ENCODE measurements at places on chromosomes 13 and 19.

- DNase-seq = no peak
These were observed 5.9 kb upstream of the GPR18 start for GRCh38 chr13:99264051-99264450.

DNA sequence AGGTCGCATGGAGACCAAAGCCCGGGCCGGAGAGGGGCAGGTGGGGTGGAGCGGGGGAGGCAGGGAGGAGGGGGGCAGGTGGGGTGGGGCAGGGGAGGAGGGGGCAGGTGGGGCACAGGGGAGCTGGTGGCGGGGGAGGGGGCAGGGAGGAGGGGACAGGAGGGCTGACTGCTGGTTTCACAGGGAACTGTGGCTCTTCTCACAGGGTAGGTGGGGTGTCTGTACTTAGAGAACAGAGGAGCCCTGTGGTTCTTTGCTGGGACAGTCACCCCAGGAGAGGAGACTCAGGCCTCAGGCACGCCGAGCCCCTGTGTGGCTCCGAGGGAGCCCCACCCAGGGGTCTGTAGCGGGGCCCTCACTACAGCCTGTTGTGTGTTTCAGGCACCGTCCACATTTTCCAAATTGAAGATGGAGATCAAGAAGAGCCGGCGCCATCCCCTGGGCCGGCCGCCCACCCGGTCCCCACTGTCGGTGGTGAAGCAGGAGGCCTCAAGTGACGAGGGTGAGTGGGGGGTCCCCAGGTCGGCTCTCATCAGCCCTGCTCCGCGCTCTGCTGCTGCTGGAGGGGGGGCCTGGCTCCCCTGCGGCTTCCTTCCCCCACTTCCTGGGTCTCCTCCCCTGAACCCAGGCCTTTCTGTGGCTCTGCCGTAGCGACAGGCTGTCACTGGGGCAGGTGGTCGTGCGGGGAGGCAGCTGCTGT lies 162.7 kb downstream of the KDM4B start:
- DNase-seq = no peak

- no peak for DNase-seq
These were observed 9.6 kb downstream of the CARD8 start for GRCh38 chr19:48246101-48246500.

GRCh38 chr13:51999921-52000320 lies 11.3 kb downstream of the ATP7B start:
- DNase-seq = no peak

DNA sequence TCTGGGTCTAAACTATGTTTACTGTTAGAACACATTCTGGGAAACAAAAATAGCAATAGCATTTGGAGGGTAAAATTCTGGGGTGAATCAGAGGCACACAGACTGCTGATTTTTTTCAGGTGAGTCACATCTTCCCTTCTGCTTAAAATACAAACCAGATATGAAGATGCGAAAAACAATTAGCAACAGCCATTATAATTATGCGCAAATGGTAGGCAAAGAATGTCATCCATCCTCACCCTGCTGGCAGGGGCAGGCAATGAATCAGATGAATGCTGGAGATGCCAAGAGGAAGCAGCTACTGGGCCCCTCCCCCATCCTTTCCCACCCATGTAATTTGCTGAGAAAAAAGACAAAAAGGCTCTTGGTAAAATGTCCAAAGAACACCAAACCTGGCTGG lies 282.9 kb downstream of the KLF5 start:
- no peak for DNase-seq

GRCh38 chr13:111911754-111912452 lies 155.0 kb upstream of the SOX1 start:
- peak; percentile 11 for DNase-seq

- no peak for DNase-seq
These were observed 2.5 kb downstream of the COX6B2 start for GRCh38 chr19:55352040-55352439.

GRCh38 chr19:7983995-7984837 lies 21.2 kb downstream of the ELAVL1 start:
- DNase-seq = no peak

DNA sequence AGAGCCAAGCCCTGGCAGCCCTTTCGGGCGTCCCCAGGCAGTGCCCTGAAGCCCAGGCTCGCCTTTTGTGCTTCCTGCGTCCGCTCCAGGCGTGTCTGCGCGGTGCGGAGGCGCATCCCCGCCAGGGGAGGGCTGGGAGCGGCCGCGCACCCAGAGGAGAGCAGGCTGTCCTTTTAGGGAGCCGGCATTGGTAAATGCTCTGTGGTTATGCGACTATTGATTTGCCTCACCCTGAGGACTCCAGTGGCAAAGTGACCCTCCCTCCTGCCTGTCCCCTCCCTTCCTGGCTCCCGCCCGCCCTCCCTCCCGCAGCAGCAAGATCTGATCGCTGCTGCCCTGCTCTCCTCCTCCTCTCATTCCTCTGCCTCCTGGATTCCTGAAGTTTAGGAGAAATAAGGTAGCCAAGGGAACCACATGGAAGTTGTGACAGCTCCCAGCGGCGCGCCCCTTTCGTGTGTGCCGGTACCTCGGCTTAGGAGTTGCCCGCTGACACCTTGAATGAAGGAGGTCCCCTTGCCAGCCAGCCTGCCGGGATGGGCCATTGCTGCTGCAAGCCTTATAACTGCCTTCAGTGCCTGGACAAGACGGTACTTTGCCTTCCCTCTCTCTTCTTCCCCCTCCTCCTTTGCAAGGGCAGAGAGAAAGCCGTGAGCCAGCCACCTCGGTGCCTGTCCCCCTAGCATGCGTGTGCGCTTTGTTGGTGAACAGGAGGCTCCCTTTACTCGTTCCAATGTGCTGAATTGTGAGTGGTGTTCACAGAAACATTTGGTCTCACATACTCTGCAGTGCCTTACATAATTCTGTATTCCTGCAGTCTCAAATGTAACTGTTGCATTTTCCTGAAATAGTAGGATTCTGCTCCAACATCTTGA lies 166.9 kb downstream of the SLC7A1 start:
- DNase-seq = peak; percentile 25

GRCh38 chr19:5976768-5977167 lies 1.2 kb downstream of the RANBP3 start:
- DNase-seq = no peak

GRCh38 chr13:78586706-78587105 lies 16.6 kb downstream of the POU4F1 start:
- no peak for DNase-seq

DNA sequence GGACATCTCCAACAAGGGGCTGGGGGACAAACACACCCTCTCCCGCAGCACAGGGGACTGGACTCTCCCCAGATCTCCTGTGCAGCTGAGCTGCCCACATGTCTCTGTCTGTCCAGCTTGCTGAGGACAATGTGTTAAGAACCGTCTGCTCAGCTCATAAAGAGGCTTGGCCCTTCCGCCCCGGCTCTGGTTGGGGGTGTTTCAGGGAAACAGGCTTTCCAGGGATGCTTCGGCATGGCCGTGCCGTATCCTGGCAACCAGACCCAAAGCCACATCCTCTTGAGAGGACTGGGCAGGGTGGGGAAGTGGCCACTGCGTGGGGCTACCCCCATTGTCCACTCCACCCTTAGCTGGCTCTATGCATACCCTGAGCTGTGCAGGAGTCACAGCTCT lies 41.1 kb upstream of the CHST8 start:
- no peak for DNase-seq

GRCh38 chr13:113142876-113143275 lies 15.6 kb upstream of the PROZ start:
- no peak for DNase-seq

DNA sequence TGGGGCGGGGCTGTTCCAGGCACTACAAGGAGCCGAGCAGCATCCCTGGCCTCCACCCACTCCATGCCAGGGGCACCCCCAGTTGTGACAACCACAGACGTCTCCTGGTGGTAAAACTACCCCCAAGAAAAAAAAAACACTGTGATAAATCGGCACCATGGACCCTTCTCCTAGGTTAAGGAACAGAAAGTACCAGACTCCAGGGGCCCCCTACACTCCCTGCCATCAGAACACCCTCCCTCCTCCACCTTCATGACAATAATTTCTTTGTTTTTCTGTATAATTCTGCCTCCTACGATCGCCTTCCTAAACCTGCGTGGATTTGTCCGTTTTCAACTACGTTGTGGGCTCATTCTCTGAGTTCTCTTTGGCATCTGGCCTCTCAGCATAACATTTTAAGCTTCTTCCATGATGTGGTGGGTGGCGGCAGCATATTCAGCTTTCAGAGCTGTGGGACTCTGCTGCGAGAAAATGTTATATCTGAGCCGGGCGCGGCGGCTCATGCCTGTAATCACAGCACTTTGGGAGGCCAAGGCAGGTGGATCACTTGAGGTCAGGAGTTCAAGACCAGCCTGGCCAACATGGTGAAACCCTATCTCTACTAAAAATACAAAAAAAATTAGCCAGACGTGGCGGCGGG lies 8.6 kb downstream of the TLE2 start:
- no peak for DNase-seq

DNA sequence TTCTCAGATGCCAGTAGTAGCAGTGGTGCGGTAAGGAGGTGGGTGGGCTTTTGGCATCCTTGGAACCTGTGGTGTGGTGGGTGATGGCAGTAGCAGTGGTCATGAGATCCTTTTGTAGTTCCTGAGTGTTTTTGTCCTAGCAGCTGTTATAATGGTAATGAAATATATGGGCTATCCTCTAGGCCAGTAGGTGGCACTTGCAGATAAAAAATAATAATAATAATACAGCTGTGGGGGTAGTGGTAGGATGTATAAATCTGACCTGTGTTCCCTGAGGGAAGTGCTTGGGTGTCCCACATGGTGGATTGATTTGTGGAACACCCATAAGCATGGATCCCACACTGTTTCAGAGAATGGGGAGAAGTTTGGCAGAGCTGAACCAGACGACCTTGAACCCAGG lies 334.0 kb downstream of the SLITRK5 start:
- DNase-seq = no peak

DNA sequence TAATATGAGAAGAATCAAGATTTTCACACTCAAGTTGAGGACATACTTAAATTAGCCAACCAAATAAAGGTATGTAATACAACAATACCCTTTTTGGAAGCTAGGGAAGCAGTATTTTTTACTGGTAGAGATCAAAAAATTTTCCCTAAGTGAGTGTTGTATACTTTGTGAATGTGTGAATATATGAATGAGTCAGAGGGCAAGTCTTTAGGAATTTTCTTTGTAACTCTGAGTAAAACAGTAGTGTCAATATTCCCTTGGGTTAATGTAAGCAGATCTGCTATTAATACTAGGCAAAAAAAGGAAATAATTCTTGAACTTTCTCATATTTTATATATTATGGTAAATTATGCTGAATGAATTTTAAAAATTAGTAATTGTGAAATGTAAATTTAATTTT lies 1161.8 kb upstream of the MIR17HG start:
- DNase-seq = no peak

DNA sequence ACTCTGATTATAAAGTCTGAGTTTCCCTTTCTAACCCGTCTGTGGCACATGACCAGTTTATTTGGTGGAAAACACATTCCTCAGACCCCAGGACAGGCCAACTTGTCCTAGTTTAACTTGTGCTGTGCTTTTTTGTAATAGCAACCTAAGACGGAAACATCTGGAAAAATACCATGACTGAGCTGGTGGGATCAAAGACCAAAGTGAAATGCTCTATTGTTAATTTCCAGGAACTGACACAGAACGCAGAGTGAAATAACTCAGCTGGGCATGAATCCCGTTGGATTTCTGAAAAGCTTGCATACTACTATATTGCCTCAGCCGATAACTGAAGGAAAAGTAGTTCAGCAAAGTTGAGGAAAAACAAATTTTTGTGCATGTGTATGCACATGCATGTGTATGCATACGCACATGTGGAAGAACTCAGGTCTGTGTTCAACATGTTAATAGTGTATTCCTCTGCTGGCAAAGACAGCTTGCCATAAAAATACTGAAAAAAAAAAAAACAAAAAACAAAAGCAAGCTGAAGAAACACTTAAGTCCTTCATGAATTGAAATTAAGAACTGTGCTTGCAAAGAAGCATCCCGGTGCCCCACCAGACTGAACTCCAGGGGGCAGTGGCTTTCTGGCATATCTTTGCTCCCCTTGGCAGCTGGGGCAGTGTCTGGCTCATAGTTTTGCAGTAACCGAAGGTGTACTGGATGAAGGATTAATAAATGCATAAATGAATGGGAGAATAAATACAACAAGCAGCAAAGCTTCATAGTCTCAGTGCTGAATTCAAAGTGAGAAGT lies 187.8 kb downstream of the LHFPL6 start:
- no peak for DNase-seq

All from H1 (cell line).